Stimulated activated CD4-positive, alpha-beta T cell treated with anti-CD3 and anti-CD28 coated beads, Interleukin-4, amount 100 ng/mL, for 48 hours (primary cell): ENCODE measurements at places on chromosomes 12 and 14.

- DNase-seq, result no peak
Observed at GRCh38 chr12:128840862-128841468, 12.3 kb upstream of the GLT1D1 start.

DNA sequence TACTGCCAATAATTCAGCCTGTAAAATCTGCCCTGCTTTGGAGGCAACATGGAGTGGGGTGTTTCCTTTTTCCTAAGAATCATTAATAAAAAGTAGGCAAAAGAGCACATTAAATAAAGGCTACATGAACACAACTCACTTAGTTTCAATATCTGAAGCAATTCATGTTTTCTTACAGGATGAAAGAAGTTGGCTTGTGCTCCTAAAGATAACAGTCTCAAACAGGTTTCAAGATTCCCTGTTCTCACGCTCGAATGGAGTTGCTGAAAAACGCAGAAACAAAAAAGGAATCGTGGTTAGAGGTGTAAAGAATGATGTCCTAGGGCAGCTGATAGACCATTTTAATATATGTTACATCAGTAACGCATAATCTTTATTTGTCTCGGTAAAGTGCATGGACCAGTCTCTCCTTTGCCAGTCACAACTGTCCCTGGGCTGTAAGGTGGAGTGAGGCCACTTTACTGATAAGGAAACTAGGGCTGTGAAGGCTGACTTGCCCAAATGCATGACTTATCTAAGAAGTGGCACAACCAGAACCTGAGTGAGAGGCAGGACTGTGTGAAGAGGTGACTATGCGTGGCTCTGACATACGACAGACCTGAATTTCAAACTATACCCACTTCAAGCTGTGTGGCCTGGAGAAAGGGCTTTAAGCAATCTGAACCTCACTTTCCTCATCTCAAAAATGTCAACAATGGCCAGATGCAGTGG is 12.6 kb downstream of the GIT2 start:
- no peak for DNase-seq

GRCh38 chr14:73795974-73796373 is 55.7 kb upstream of the PTGR2 start:
- no peak for DNase-seq

DNA sequence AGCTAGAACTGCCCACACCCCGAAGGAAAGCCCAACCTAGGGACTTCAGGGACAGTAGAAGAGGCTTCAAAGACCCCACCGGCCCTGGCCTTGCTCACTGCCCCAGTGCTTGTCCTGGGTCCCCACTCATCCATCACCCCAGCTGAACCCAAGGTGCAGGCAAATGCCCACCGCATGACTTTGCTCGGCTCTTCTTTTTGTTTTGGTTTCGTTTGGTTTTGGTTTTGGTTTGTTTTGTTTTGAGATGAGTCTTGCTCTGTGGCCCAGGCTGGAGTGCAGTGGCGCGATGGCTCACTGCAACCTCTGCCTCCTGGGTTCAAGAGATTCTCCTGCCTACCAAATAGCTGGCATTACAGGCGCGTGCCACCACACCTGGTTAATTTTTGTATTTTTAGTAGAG is 9.0 kb downstream of the CCDC85C start:
- DNase-seq, result peak; percentile 13

GRCh38 chr14:52836063-52836462 is 44.7 kb upstream of the GNPNAT1 start:
- DNase-seq, result no peak

DNA sequence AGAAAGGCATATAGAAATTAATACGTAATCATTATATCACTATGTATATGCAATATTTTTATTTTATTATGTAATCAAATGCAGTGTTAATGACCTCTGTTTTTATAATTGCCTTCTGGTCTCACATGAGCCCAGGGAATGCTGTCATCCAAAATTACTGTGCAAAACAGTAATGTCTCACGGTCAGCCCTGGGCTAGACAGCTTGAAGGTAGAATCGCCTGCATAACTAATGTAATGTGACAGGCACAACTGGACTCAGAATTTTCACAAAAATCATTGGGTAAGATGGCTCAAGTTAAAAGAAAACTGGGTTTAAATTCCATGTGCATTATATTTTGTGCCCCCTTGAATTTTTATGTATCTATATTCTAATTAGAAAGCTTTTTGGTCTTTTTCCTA is 293.3 kb downstream of the PPFIA2 start:
- DNase-seq, result no peak

GRCh38 chr12:110183386-110183785 is 59.2 kb downstream of the IFT81 start:
- no peak for DNase-seq

- DNase-seq, result no peak
Observed at GRCh38 chr12:9032202-9032964, 43.0 kb downstream of the KLRG1 start.

GRCh38 chr12:31201382-31201781 is 124.6 kb downstream of the SINHCAF start:
- DNase-seq, result no peak

DNA sequence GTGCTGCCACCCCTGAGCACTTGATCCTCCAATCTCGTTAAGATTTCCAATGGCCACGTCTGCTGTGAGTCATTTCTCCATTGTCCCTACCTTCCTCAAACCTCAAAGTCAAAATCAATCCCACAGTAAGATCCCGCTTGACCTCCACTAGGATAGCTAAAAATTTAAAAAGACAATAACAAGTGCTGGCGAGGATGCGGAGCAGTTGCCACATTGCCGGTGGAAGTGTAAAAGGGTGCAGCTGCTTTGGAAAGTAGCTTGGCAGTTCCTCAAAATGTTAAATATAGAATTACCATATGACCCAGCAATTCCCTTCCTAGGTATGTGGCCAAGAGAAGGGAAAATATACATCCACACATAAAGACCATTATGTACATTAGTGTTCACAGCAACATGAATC is 9.5 kb upstream of the BCL7A start:
- no peak for DNase-seq

- DNase-seq, result no peak
Observed at GRCh38 chr12:66365718-66366490, 63.6 kb downstream of the HELB start.

DNA sequence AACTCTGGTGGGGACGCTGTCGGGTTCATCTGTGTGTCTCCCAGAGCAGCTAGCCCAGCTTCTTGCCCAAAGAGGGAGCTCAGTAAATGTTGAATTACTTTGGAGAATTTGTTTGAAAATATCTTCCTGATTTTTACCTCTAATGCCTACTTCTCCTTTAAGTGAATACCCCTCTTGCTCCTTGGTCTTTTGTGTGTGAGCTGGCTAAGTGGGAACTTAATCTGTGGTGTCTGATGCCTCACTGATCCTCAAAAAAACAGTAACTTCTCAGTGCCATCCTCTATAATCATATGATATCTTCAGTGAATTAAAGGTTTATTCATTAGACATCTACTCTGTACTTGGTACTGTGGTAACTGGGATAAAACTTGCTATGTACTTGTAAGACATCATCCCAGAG is 7.7 kb upstream of the PSMA6 start:
- DNase-seq, result no peak

DNA sequence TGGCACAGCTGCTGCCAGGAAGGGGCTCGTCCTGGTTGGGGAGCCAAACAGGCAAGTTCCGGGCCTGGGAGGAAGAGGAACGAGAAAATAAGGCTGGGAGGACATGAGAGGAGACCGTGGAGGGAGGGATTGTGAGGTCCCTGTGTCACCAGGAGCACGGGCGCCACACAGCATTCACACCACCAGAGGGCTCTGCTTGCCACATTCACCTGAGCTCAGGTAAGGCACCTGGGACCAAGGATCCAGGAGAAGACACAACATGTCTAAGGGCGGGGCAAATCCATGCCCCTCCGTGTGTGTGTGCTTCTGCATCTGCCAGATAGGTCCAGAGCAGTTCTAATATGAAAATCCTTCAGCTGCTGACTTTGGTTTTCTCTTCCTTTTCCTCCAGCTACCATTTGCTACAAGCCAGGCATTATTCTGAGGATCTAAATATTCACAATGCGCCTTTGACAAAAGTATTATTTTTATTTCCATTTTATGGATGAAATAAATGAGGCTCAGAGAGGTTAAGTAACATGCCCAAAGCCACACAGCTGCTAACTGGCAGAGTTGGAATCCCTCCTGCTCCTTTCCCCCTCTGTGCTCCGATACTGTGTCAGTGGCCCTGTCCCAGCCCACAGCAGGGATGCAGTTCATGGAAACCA is 14.6 kb downstream of the RAPGEF3 start:
- peak; percentile 33 for DNase-seq

GRCh38 chr12:13082861-13083260 is 20.6 kb downstream of the GSG1 start:
- DNase-seq, result no peak

DNA sequence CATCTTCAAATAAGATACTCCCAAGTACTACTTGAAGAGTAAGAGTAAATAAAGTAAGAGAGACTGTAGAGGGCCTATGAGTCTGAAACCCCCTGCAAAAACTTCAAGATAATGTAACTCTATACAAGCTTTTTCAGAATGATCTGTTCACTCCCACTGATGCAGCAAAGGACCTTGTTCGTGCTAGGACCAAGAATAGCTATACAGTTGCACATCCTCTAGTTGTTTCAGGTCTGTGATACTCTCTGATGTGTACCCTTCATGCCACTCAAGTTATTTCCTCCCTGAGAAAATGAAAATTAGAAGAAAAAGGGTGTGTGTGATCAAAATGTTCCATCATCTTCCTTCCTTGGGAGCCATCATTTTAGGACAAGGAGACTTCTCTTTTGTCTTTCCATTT is 204.4 kb downstream of the ALX1 start:
- no peak for DNase-seq

- no peak for DNase-seq
Observed at GRCh38 chr12:109580684-109581333, 7.2 kb downstream of the MVK start.

DNA sequence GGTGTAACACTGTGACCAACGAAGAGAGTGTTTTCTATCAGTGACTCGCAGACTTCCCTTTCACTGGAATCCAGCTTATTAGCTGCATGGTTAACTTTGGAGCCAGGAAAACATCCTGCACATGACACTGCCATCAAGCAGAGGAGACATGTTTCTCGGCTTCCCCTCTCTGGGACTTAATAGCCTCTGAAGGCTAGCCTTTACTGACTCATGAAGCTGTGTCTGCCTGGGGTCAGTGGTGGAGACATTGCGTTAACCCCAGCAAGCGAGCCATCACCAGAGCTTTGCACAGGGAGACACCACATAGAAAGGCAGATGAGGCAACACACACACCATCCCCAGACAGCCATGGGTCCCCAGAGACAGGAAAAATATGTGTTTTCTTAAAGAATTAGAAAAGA is 126.9 kb upstream of the PRICKLE1 start:
- no peak for DNase-seq

DNA sequence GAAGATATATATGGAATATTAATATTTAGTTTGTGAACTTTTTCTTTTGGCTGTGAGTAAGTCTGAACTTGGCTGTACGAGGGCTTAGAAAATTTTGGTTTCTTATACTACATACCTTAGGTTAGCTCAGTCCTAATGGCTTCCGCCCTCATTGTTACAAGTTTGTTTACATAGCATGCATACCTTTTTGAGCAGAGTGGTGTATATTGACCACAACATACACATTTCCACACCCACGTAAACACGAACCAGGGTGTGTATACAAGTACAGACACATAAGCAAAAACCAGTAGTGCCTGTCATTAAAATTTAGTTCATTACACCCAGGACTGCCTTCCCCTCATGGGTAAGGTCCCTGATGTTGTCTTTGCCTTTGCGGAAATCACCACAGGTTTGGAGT is 230.2 kb upstream of the RGS6 start:
- DNase-seq, result no peak

DNA sequence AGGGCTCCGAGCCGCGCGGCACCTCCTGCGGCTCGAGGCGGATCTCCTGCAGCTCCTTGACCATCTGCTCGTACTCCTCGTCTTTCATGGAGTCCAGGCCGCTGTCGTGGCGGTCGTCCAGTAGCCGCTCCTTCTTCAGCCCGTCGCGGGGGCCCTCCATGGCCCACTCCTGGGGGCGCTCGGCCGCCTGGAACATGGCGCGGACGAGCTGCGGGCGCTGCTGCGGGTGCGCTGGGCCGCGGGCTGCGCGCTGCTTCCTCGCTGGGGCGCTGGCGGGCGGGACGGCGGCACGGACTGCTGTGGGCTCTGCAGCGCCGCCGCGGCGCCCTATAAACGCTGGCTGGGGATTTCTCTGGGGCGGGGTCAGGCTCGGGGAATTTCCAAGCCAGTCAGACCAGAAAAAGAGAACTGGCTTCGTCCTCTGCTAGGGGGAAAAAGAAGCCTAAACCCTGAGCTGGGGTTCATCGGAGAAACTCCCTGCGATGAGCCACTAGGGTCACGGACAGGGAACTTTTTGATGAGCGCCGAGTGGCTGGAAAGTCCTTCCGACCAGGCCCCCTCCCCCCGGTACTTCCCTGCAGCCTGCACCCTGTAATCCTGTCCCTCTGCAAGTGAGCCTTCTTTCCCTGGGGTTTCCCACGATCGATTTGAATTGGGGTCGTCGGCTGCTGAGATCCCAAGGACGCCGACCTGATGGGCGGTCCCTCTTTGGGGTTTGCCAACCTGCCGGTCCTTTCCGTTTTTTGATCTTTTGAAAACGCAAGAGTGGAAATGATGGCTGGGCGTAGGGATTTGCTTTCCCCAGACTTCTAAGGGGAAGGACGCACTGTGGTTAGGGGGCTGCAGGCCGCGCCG is at the start of gene NFKBIA:
Gene NFKBIA (minus strand): TSS at position 301 of the 855 bp plus-strand sequence. CDS start 105 bp downstream, at position 196.
- DNase-seq, result peak; percentile 93

DNA sequence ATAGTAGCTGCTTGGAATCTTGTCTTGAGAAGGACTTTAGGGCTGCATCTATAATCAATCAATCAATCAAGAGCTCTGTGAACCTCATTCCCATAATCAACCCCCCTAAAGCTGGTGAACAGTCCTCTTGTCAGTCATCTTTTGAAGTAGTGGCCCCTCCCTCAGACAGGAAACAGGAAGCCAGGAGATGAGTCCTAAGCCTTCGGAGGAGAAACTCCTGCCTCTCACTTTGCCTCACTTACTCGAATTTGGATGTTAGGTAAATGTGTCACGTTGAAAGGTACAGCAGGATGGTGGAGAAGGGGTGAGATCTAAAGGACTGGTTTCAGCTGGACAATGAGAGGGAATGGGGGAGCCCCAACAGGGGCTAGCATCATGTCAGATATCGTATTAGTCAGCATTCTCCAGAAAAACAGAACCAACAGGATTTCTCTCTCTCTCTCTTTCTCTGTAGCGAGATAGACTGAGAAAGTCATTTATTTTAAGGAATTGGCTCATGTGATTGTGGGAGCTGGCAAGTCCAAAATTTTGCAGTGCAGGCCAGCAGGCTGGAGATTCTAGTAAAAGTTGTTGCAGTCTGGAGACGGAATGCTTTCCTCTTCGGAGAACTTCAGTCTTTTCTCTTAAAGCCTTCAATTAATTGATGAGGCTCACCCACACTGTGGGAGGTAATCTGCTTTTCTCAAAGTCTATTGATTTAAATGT is 144.4 kb upstream of the PWP1 start:
- DNase-seq, result no peak
